ENCODE measurements at places on chromosomes 7 and 10.

DNA sequence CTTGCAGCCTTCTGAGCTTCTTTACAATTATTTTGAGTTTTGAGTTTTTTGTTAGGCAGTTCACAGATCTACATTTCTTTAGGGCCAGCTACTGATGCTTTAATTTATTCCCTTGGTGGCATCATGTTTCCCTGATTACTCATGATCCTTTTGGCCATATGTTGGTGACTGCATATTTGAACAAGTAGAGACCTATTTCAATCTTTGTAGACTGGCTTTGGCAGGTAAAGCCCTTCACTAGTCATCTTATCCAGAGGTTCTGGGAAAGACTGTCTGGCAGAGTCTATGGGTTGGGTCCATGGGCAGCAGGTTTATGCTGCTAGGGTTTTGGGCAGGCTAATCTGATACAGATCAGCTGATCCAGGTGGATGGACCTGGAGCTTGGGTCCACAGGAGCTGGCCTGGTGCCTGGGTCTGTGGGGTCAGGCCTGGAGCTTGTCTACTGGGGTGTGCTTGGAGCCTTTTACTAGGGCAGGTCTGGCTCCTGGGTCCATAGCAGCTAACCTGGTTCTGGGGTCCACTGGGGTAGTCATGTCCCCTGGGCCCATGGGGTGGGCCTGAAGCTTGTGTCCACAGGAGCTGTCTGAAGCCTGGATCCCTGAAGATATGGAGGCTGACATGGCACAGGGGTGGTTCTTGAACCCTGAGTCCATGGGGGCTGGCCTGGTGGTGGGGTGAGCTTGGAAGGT lies 72.7 kb downstream of the GPR85 start:
- no peak for DNase-seq

DNA sequence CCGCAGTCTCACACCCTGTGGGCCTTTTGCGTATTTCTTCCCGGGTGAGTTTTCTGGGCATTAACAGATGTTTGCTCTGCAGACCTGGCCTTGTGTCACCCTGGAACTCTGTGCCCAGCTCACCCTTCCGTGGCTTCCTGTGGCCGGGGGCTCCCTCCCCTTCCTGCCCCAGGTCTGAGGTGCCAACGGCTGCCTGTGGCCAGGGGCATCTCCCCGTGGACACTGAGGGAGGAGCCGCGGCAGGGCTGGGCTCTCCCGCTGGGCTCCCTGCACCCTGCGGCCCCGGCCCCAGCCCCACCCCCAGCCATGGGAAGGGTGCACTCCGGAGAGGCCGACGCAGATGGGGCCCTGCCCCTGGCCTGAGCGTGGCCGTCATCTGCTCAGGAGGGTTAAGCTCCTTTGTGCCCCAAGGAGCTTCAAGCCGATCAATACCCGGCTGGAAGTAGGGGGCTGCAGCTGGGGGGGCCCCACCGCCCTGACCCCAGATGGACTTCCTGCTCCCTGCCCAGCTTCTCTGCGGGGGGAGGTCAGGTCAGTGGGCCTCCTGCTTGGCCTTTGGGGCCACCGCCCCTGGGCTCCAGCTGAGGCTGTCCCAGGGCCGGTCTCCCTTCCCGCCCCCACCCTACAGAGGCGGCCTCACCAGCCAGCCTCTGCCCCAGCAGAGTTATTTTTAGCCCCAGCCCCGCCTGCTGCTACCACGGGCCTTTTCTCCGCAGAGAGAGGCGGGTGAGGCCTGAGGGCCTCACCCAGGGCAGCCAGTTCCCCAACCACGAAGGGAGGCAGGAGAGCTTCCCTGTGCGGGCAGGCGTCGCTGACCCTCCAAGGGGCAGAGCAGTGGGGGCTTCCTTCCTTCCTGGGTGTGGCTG lies 24.2 kb downstream of the PWWP2B start:
- DNase-seq: peak; percentile 46

GRCh38 chr7:117251687-117252086 lies 71.2 kb downstream of the WNT2 start:
- peak; percentile 87 for DNase-seq

- DNase-seq: no peak
Observed at GRCh38 chr7:74466196-74466813, 12.6 kb downstream of the GTF2IRD1 start.

DNA sequence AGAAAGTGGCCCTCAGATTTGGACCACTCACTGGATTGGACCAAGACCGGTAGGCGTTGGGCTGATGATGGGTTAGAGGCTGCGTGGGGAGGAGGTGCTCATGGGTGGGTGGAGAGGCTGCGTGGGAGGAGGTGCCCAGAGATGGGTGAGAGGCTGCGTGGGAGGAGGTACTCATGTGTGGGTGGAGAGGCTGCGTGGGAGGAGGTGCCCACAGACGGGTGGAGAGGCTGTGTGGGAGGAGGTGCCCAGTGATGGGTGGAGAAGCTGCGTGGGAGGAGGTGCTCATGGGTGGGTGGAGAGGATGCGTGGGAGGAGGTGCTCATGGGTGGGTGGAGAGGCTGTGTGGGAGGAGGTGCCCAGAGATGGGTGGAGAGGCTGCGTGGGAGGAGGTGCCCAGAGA lies 346.3 kb downstream of the PAXIP1 start:
- no peak for DNase-seq

GRCh38 chr10:75982611-75983369 lies 551.4 kb downstream of the LRMDA start:
- peak; percentile 18 for DNase-seq

- no peak for DNase-seq
Observed at GRCh38 chr7:157861551-157861950, 524.7 kb downstream of the DNAJB6 start.

DNA sequence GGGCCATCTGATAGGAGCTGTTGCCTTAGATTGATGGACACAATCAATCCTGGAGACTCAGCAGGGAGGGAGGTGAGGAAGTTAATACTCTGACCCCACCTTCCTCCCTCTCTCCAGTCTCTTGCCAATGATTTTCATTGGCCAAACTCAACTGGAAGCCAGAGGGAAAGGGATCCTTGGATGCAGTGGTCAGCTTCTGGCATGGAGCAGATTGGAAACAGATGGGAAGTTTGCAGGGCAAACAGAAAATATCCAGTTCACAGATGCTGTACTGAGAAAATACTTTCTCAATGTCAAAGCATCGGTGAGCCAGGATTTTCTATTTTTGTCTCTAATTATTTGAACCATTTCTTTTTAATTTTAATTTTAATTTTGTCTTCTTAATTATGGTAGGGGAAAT lies 170.8 kb downstream of the BBS9 start:
- no peak for DNase-seq

DNA sequence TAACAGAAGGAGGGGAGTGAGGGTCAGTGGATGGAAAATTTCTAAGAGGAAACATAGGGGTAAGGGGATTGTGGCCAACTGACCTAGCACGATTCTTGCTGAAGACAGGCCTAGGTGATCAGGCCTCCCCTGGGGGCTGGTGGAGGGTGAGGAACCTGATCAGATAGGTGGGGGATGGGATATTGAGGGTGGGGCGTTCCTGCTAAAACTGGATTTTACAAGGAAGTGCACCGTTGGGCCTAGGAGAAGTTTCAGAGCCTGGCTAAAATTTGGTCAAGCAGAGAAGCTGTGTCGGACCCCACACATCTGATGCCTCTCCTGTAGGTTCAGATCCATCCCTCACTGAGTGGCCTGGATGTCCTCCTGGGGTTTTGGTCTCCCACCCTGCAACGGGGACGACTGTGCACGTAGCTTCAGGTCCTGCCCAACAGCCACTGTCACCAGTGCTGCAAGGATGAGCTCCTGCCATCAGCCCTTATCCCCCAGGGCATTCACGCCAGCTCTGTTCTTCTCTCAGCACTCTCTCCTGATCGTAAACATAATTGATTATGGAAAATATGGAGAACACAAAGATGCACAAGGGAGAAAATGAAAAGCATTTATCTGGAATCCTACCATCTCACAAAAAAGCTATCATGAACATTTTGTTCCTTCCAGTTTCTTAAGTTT lies 89.9 kb downstream of the ADCY1 start:
- DNase-seq: no peak

- no peak for DNase-seq
Observed at GRCh38 chr10:85668522-85668921, 698.1 kb downstream of the GRID1 start.

GRCh38 chr10:112695539-112695938 lies 248.5 kb downstream of the VTI1A start:
- no peak for DNase-seq

DNA sequence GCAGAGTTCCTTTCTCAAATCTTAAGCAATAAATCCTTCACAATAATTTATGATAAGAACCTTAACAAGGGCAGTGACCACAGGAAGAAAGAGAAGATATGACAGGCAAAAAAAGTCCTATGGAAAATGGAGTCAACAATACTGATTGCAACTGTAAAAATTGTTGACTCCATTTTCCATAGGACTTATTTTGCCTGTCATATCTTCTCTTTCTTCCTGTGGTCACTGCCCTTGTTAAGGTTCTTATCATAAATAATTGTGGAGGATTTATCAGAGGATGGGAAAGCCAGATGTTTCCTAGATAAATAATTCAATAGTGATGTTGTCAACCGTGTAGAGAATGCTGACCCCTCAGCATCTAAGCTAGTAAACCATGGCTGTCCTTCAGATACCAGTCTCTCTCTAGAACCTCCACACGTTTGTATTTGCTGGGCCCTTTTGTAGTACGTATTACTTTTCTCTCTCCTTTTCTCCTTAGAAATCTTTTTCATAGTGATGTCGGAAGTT lies 172.6 kb upstream of the BET1 start:
- no peak for DNase-seq

DNA sequence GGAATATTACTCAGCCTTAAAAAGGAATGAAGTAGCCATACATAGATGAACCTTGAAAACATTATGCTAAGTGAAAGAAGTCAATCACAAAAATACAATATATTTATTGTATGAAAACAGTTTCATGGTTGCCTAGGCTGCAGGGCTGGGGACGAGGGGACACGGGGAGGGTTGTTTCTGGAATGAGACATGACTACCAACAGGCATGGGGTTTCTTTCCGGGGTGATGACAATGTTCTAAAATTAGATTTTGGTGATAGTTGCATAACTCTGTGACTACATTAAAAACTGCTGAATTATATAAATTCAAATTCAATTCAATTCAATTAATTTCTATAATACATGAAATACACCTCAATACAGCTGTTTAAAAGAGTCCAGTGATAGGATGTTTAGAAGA lies 88.0 kb downstream of the ARHGAP22 start:
- no peak for DNase-seq
